ENCODE measurements at places on chromosomes 6 and 20.

DNA sequence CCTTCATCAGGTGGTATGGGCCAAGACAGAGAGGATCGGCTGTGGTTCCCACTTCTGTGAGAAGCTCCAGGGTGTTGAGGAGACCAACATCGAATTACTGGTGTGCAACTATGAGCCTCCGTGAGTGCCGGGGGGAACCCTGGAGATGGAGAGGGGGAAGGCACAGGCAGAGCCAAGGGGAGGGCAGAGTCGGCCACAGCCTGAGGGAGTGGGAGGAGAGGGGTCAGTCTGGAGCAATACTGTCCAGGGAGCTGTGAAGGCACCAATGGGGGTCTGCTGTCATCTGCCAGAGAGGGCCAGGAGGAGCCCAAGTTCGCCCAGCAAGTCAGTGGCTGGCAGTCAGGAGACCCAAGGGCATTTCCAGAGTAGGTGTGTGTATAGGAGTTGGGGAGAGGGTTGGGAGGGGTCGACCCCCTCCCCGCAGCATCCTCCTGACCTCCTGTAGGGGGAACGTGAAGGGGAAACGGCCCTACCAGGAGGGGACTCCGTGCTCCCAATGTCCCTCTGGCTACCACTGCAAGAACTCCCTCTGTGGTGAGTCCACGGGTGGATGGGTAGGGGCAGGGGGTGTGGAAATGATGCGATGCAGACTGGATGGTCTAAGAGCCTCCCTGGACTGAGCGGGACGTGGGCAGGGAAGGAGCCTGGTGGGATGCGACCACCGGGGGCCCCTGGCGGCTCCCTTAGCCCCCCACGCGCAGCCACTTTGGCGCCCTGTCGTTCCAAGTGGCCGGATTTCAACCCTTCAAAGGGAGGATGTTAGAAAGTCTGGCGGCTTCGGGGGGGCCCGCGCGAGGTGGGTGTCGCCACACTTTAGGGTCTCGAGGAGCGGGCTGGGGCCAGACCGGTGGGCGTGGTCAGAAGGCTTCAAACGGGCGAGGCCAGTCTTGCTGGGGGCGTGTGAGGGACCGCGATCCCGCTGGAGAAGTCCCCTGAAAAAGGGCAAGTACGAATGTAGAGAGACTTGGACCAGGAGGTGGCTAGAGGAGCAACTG is 7.2 kb downstream of the PI16 start:
- no peak for DNase-seq

DNA sequence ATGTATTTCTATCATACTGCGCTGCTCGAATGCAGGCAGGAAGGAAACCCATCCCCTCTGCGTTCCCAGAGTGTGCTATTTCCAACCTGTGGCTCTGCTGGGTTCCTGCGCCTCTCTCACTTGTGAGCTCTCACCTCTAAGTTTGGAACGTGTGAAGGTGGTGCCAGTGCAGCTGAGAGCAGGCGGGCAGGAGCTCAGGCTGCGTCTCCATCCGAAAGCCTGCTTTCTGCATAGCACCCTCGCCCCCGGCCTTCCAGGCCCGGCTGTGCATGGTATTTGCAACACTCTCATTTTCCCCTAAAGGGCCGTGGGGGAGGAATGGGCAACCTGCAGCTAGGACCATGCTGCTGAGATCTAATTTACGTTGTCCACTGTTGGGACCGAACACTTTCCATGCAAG is 288.0 kb upstream of the TSHZ2 start:
- no peak for DNase-seq

DNA sequence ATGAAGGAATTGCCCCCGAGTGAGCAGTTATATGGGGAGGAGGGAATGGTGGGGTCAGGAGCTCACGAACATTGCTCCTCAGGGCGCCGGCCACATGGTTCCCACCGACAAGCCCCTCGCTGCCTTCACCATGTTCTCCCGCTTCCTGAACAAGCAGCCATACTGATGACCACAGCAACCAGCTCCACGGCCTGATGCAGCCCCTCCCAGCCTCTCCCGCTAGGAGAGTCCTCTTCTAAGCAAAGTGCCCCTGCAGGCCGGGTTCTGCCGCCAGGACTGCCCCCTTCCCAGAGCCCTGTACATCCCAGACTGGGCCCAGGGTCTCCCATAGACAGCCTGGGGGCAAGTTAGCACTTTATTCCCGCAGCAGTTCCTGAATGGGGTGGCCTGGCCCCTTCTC is 7.2 kb downstream of the CTSA start:
- no peak for DNase-seq

- DNase-seq, result peak; percentile 63
Observed at GRCh38 chr20:63957004-63957689, 931 bp upstream of the UCKL1 start.

DNA sequence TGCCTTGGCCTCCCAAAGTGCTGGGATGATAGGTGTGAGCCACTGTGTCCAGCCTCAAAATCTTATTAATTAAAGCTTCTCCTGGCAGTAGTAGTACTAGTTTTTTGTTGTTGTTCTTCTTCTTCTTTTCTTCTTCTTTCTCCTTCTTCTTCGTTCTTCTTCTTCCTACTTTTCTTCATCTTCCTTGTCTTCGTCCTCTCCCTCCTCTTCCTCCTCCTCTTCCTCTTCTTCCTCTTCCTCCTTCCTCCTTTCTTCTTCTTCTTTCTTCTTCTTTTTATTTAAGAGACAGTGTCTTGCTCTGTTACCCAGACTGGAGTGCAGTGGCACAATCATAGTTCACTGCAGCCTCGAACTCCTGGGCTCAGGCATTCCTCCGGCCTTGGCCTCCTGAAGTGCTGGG is 17.2 kb upstream of the DEK start:
- no peak for DNase-seq

- DNase-seq, result no peak
Observed at GRCh38 chr6:94323853-94324252, 904.5 kb upstream of the EPHA7 start.
